Sciatic nerve (tissue), 2 donors: ENCODE measurements at places on chromosomes 11 and 22. TPM values are rescaled to one million over a fixed set of nuclear protein-coding genes. Genes with fewer than 3 reads are reported as not detected.

- DNase-seq: peak; percentile 53
Observed at GRCh38 chr11:2473361-2474058, 28.7 kb downstream of the KCNQ1 start.

GVQW3 gene
- total RNA-seq: 6.2 TPM

GRCh38 chr11:128532572-128533091 is 54.7 kb downstream of the ETS1 start:
- no peak for DNase-seq

DNA sequence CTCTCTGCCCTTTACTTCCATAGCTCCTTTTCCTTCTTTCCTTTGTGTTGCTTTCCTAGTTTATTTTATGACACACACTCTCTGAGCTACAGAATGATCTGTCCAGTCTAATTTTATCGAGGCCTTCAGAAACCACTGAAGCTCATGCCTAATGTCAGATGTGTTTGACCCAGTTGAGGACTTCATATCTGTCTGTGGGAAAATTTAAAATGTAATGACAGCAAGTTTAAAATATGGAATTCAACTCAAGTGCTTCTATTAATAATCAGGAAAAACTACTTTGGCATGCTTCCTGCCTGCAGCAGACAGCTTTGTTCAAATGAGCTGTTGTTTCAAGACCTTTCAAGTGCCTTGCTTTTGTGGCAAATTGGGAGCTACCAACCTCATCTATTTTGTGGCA is 261.8 kb upstream of the MTNR1B start:
- no peak for DNase-seq
